ENCODE measurements at places on chromosomes 3 and 15.

GRCh38 chr3:23099677-23100076, 103.5 kb upstream of the UBE2E2 start:
- DNase-seq: no peak

- DNase-seq: no peak
Measured at GRCh38 chr3:46846624-46847542, 16.4 kb downstream of the MYL3 start.

GRCh38 chr3:81173514-81173913, 587.9 kb downstream of the GBE1 start:
- no peak for DNase-seq

DNA sequence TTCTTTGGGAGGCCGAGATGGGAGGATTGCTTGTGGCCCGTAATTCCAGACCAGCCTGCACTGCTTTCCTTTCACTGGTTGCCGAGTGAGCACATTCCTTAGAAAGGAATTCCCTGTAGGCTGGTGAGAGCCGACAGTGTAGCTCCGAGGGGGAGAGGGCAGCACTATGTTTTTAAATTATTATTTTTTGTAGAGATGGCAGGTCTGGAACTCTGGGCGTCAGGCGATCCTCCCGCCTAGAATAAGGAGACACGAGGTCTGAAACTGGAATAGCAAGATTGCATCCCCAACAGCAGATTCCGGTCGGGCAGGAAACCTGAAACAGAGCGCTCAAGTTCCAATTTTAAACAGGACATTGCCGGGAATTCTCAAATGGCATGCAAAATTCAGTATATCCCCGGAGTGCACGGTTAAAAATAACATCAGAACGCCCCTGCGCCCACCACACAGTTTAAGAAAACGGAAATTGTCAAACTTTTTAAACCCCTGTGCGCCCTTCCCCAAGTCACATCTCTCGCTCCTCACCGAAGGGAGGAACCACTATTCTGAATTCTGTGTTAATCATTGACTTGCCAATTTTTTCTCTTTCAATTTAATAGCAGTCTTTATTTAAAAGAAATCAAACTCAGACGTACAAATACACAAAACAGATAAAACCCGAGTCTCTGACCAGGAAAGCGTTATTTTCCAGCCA, 643 bp upstream of the RNU5B-1 start:
- DNase-seq: peak; percentile 25

DNA sequence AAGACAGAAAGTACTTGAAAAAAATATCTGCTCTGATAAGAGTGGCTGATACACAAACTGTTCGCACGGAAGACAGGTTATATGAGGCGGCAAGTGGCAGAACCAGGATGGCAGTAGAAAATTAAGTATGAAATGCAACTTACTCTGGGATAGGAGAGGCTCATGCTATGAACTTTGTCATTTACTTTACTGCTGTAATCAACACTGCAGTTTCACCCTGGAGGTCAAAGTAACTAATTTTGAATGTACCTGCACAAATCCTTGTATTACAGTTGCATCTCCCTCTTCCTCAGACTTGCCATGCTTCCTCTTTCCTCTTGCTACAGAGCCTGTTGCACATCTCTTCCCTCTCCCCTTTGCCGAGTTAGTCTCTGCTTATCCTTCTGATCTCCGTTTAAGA, 38.8 kb downstream of the HACL1 start:
- no peak for DNase-seq

GRCh38 chr15:66964791-66965190, 100.6 kb upstream of the SMAD3 start:
- no peak for DNase-seq

DNA sequence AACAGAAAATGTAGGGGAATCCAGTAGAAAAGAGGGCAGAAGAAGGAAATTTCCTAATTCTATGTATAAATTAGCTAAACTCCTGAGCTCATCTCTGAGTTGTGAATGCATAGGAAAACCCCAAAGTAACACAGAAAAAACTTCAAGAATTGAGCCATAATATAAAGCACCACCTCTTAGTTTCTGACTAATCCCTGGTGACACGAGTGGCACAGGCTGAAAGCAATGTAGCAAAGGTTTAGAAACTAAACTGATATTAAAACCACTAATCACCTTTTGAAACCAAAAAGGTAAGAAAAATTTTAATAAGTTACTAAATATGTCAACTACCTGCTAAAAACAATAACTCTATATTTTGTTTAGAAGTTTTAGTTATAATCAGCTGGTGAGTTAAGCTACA, 255.6 kb upstream of the NECTIN3 start:
- DNase-seq: no peak

DNA sequence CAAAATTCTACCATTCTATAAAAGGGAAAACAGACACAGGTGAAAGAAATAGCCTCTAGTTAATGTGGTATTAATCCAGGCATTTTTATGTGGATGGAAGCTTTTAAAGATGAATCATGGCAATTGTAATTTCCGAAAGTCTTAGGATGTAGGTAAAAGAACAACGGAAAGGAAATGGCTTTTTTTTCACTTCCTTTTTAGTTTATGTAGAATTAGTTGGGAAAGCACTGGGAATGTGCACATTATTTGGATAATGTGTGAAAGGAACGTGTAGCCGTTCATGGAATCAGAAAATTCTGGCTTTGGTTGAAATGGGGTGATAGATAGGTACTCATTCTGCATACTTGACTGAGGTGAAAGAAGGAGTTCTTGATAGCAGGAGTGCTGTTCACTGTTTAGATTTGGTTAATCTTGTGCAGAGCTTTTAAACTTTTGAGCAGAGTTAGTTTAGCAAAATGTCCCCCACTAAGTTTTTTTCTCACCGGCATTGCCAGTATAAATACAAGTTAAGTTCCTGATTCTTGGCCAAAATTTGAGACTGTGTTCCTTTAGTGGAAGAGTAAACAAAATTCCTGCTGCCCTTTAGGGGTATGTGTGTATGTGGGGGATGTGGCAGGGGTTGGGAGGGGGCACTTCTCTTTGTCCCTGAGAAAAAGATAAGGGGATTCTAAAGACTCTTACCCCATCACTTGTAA, 20.2 kb upstream of the UTS2B start:
- no peak for DNase-seq

DNA sequence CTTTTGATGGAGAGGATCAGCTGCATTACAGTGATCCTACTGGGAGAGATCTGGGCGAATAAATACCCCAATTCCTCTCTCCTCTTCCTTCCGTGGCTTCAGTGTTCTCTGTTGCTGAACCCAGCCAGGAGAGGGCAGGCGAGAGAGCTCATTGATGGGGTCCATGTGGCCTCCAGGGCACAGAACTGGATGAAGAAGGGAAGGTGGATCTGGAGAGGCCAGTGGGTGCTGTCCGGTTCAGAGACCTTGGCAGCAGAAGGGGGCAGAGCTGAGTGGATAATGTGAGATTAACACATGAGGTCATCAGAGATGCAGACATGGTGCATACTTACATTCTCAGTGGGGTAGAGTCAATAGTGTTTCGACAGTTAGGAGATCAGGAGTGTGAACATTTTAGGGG, 193.6 kb downstream of the CLSTN2 start:
- peak; percentile 0 for DNase-seq

- DNase-seq: no peak
Measured at GRCh38 chr3:116124166-116124565, 321.1 kb downstream of the LSAMP start.

- no peak for DNase-seq
Measured at GRCh38 chr3:151875759-151876158, 2.3 kb downstream of the SUCNR1 start.

- DNase-seq: no peak
Measured at GRCh38 chr3:73259291-73259690, 197.8 kb downstream of the EBLN2 start.

DNA sequence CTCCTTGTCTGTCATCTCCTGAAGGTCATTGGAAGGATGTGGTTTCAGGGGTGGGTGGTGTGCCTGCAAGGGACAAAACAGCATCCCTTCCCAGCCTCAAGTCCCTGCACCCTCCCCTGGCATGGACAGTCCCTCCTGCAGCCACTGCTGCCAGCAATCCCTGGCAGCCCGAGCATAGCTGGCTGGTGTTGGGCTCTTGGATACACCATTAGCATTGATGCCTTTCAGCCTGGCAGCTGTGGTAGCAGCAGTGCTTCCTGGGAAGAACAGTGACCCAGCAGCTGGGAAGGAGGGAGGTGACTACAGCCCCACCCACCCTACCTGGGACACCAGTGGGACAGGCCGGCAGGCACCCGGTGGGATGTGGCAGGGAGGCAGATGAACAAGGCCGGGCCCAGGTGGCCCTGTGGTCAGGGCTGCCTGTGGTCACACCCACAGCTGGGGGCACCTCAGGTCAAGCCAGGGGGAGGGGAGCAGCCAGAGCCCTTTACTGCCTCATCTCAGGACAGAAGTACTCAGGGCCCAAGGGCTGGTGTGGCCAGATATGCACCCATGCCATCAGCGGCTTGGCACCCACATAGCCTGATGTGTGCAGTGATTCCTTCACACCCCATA, 32.9 kb upstream of the TMEM115 start:
- no peak for DNase-seq

- DNase-seq: no peak
Measured at GRCh38 chr3:182979103-182979673, 1.1 kb downstream of the DCUN1D1 start.

- no peak for DNase-seq
Measured at GRCh38 chr3:64939747-64940450, 252.1 kb upstream of the ADAMTS9 start.

DNA sequence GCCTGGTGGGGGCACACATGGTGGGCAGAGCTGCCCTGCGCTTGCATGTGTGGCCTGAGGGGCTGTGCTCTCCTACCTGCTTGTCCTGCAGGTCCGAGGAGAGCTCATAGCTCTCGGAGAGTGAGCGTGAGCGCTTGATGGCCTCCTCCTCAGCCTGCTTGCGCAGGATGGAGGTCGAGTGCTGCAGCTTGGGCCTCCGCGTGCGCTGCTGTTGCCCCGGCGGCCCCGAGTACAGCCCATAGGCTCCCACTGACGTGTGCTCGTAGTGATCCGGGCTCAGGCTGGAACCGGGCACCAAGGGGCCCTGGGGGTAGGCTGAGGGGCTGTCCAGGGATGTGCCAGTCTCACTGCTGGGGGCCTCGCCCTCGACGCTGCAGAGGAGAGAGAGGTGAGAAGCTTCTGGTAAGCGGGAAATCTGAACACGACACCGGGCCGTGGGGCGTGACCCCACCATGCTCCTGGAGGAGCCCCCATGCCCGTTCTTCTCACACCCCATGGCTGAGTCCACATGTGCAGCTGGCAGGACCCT, 100.2 kb upstream of the RPL32 start:
- no peak for DNase-seq

DNA sequence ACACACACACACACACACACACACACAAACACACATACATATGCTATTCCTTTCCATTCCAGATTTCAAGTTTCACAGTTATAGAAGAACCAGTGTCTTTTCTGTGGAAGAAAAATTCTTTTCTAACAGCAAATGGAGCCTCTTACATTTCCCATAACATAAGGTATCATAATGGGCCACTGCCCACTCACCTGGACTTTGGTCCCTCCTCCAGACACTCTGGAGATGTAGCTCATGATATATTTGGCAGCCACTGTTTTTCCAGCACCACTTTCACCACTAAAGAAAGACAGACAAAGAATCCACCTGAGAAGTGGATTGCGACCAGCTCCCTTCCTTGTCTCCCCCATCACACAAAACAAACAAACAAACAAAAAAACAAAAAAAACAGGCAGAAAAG, 29.8 kb downstream of the LDHAL6B start:
- no peak for DNase-seq

- no peak for DNase-seq
Measured at GRCh38 chr3:136008221-136008620, 42.7 kb downstream of the PPP2R3A start.

GRCh38 chr15:40958146-40958545, 4.9 kb downstream of the CHAC1 start:
- DNase-seq: no peak

GRCh38 chr15:58526647-58527192, 94.9 kb downstream of the LIPC start:
- no peak for DNase-seq

DNA sequence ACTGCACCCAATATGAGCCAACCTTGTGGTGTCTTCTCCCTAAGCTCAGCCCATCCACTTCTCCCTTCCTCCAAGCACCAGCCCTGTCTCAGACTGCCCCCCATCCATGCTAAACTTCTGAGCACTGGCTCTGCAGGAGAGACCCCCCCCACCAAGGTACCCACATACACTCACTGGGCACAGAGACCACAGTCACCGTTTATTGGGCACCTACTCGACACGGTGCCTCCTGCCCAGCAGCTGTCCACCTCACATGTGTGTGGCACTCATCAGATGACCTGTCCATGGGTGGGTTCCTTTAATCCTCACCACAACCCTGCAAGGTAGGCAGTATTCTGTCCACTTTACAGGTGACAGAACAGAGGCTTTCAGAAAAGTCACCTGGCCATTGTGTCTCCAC, 22.3 kb upstream of the SFMBT1 start:
- DNase-seq: no peak

DNA sequence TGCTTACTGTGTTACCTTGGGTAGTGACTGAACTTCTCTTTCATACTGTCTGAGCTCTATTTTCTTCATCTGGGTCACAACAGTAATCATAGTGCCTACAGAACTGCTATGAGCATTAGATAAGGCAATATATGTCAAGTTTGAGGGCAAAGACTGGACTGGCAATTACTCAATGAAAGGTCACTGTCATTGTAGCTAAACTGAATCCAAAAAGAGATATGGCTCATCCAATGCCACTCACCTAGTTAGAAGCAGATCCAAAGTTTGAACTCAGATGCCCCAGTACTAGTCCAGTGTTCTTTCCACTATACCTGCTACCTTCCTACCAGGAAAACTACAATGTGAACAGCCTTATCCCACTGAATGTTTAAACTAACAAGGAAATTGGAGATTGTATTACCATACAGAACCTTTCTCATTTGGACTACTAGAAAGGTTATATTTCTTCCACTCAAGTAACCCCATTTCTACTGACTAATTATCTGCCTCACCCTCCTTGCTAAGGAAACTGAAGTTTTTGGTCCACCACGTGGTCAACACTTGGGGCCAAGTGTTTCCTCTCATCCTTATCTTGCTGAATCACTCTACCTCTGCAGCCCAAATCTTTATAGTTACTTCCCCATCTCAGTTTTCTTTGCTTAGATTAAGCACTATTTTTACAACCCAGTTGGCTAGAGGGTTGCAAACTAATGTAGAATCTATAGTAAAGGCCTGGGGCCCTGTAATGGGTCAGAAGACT, 202.3 kb upstream of the LPP start:
- no peak for DNase-seq

DNA sequence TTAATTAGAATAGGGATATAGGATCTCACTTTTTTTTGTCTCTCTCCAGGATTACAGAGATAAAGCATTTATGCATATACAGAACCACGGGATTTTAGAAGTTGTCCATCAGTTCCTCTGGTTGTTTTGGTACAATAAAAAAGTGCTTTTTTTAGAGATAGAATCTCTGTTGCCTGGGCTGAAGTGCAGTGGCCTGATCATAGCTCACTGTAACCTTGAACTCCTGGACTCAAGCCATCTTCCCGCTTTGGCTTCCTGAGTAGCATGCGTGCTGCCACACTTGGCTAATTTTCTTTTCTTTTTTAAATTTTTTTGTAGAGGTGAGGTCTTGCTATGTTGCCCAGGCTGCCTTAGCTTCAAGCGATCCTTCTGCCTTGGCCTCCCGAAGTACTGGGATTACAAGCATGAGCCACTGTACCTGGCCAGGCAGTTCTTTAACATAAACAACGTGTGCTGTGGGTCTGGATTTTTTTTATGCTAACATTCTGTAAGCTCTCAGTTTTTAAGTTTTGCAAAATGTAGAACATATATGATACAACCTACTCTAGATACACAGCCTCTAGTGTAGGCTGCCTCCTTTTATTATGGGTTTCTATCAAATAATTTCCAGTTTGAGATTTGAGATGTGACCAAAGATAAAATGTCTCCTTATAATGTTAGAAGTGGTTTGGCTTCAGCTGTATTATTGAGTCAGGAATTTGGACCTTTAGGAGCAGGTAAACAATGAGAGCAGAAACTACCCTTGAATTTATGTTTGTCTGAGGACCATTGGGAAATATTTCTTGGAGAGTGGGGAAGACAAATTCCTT, 57.4 kb upstream of the ULK4 start:
- DNase-seq: no peak

All from fibroblast of skin of left quadriceps (primary cell).